ENCODE measurements at places on chromosomes 7 and 10.

- no peak for DNase-seq
Measured at GRCh38 chr7:42227541-42227935, 9.5 kb downstream of the GLI3 start.

- no peak for DNase-seq
Measured at GRCh38 chr10:56068473-56069263, 292.4 kb downstream of the ZWINT start.

GRCh38 chr10:680745-681144 lies 8.7 kb downstream of the DIP2C start:
- DNase-seq, result no peak

GRCh38 chr10:52961323-52961722 lies 188.7 kb upstream of the MBL2 start:
- DNase-seq, result no peak

DNA sequence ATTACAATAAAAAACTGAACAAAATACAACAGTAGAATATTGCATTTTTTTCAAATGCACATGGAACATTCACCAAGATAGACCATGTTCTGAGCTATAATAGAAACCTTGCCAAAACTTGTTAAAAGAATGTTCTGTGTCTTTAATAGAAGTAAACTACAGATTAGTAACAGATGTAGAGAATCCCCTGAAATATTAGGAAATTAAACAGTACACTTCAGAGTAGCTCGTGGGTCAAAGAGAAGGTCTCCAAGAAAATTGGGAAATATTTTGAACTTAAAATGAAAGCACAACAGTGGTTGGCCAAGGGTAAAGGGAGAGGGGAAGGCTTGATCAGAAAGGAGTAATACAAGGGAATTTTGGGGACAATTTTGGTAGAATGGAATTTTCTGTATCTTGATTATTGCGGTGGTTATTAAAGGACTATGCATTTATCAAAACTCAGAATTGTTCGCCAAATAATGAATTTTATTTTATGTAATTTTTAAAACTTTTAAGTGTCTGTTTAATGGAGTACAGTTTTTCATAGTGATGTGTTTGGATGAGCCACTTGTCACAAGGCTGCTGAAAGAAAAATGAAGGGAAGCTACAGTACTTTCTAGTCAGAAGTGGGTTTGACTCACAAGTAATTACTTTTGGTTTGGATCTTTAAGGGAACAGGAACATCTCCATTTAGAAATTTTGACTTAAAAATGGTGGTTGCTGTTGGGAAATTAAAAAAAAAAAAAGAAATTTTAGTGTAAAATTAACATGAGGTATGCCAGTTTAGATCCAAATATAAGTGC lies 10.2 kb downstream of the PLEKHA8 start:
- DNase-seq, result no peak
